ENCODE measurements at places on chromosomes 3 and 15.

GRCh38 chr3:71689291-71689690 lies 35.9 kb downstream of the EIF4E3 start:
- DNase-seq: no peak

GRCh38 chr3:53694046-53694445 lies 152.2 kb downstream of the CHDH start:
- no peak for DNase-seq

DNA sequence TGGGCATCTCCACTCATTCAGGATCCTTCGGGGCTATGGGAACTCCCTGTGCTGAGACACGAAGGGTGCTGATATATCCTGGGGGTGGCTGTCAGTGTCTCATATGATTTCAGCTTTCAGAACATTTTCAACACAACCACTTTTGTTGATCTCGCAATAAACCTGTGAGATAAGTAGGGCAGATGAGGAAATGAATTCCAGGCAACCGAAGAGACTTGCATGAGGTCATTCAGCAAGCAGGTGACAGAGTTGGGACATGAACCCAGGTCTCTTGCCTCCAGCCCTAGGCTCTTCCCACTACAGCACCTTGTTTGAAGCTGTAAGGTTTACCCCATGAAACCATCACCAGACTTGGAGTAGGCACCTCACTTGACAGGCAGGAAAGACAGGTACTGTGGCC lies 16.6 kb downstream of the DUOX1 start:
- no peak for DNase-seq

DNA sequence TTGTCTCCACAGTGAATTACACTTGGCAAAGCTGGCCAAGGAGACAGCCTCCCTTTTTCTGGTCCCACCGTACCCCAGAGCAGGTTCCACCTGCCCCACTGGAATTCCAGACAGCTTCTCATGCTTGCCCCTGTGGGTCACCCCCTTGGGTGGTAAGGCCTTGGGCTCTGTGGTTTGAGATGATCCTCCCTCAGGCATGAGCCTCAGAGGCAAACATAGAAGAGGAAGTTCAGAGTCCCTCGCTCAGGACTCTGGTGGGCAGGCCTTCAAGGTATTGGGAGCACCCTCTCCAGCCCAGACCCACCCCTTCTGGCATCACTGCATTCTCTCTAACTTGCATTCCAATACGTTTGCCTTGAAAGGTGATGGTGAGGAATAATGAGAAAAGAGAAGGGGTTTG lies 17.6 kb upstream of the UBA7 start:
- no peak for DNase-seq
